ENCODE measurements at places on chromosomes 5 and 9.

- no peak overlapping the region for H3K4me3 ChIP-seq
- H3K4me1 ChIP-seq: no peaks in the 10 kb centered on the region
- no peaks in the 10 kb centered on the region for H3K27me3 ChIP-seq
- no peak for DNase-seq
Measured at GRCh38 chr9:26243726-26244125, 565.5 kb upstream of the TUSC1 start.

GRCh38 chr9:126561582-126561981 is 52.1 kb upstream of the LMX1B start:
- H3K4me3 ChIP-seq: no peak overlapping the region
- peaks cover 7% of the 10 kb centered on the region for H3K27me3 ChIP-seq
- no peak for DNase-seq
- no peaks in the 10 kb centered on the region for H3K36me3 ChIP-seq
- H3K4me1 ChIP-seq: no peaks in the 10 kb centered on the region
- H3K27ac ChIP-seq: no peak overlapping the region

DNA sequence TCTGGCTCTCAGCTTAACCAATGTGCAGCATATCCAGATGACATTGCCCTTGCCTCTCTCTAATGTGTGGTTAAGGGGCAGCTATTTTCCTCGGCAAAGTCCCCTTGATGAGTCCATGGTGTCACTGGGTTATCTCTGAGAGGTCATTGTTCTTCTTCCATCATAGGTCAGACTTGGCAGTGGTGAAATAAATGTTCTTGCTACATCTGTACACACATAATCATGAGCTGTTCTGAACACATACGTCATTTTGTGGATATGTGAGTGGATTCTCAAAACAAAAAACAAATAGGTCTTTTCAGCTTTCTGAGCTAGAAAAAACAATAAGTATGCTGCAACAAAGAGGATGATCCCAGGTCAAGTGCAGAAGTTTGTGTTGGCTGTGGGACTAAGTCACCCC is 134.7 kb upstream of the PTPN3 start:
- H3K27ac ChIP-seq: no peak overlapping the region
- no peak for DNase-seq
- no peaks in the 10 kb centered on the region for H3K27me3 ChIP-seq

- H3K36me3 ChIP-seq: no peaks in the 10 kb centered on the region
- no peak overlapping the region for H3K4me3 ChIP-seq
- no peaks in the 10 kb centered on the region for H3K27me3 ChIP-seq
- no peak for DNase-seq
- no peak overlapping the region for H3K27ac ChIP-seq
Measured at GRCh38 chr5:141101059-141101458, 786 bp downstream of the PCDHB3 start.

Measured in DND-41 (cell line).